ENCODE measurements at places on chromosomes 13 and 19.

DNA sequence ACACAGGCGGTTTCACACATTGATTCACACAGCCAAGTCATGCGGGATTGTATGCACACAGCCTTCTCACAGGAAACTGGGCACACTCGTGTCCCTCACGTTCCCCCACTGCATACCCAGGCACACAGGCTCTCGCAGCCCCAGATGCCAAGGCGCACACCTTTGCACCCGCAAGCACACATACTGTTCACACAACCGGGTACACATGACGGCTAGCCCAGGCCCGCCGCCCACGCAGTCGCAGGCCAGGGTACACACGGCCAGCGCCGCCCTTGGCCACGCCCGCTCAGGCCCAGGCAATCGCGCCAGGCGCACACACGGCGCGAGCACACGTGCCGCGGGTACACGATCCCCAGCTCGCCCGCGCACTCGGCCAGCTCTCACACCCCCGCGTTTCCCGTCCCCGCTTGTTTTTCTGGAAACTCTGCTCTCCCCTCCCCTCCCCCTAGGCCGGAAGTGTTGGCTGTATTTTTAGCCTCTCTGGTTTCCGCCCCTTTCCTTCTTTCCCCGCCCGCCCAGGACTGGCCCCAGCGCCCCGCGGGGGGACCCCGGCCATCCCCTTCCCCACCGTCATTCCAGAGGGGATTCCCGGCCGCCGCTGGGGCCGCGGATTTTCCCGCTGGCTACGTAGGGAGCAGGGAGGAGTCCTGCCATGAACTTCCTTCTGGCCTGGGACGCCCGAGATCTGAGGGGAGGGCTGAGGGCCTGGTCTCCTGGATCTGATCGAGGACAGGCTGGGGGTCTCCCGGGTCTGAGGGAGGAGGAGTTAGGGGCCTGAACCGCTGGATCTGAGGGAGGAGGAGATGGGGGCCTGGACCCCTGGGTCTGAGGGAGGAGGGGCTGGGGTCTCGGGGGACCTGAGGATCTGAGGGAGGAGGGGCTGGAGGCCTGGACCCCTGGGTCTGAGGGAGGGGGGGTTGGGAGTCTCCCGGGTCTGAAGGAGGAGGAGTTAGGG, 4.0 kb upstream of the ZFP36 start:
- peak; percentile 90 for DNase-seq

- DNase-seq, result no peak
Observed at GRCh38 chr13:40137400-40137799, 481.9 kb downstream of the COG6 start.

GRCh38 chr13:40968416-40969000, 50.6 kb downstream of the ELF1 start:
- DNase-seq, result no peak

DNA sequence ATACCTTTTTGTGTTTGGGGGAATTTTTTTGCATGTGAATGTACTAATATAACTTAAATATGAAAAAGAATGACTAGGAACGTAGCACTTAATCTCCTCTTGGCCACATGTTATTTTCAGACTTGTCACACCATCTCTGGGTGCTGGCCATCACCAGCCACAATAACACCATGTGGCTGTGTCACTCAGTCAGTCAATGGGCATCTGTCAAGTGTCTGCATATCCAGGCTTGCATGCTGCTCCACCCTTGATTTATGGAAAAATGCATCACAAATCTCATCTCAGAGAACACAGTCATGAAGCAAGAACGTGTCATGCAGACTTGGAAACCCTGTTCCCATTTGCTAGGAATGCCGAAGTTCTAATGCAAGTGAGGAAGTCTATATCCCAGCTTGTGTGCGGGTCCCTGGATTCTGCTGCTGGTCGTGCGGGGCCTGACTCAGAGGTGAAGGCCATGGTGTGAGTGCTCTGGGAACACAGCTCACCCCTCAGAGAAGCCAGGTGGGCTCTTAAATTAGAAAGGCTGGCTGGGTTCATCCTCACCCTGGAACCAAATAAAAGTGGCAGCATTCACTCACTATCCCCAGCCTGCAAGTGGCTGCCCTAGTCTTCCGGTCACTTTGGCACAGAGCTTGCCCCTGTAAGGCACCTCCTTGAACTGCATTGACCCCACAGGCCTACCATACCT, 53.6 kb upstream of the ARHGEF7 start:
- no peak for DNase-seq

- no peak for DNase-seq
Observed at GRCh38 chr13:30729801-30730200, 5.5 kb upstream of the ALOX5AP start.

DNA sequence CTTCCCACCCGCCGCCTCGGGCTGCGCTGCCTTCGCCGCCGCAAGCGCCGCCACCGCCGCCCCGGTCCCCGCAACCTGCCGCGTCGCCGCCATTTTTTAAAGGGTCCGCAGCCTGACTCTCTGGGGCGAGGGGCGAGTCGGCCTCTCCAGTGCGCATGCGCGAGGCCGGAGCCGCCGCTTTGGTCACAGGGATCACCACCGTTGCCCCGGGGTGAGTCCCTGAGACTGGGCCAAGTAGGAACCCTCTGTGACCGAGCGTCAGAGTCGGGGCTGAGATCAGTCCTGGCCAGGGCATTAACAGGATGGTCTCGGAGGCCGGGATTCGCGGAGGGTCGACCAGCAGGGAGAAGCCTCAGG, 42.6 kb downstream of the ZNF146 start:
- no peak for DNase-seq

GRCh38 chr19:14477418-14478112, 2.4 kb upstream of the PTGER1 start:
- no peak for DNase-seq

DNA sequence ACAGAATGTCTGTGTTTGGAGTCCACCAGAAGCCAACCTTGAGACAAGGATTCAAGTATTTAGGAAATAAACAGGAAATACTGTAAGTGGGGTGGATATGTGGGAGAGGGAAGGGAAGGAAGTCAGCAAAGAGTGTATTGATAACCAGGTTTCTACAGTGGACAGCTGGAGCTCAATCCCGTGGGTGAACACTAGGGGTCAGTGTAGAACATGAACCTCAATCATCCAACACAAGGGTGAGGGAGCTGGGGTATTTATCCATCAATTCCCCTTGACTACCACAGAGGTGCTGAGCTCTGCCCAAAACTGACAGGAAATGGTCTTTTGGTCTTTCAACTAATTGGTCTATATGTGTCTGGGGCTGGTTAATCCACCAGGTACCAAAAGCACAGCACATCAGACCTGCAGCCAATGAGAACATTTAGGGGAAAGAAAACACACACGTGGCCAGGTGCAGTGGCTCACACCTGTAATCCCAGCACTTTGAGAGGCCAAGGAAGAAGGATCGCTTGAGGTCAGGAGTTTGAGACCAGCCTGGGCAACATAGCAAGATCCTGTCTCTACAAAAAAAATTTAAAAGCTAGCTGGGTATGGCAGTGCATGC, 5.6 kb upstream of the SYDE1 start:
- DNase-seq, result peak; percentile 30

DNA sequence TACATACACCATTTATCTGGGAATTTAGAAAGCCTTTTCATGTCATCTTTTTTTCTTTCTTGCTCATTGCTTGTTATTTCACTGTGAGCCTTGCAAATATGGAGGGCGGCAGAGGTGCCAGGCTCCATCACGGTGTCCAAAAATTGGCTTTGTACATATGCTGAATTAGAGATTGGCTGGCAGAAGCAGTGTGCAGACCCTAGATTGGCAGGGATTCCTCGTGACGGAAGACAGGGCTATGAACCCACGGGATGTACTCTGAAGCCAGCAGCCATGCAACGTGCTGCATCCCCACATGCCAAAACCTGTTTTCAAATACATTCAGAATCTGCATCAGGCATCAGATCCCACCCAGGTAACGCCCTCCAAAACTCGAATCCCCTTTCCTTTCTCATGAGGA, 142.8 kb downstream of the ZIC5 start:
- no peak for DNase-seq

GRCh38 chr13:33257841-33258807, 27.4 kb downstream of the STARD13 start:
- no peak for DNase-seq

DNA sequence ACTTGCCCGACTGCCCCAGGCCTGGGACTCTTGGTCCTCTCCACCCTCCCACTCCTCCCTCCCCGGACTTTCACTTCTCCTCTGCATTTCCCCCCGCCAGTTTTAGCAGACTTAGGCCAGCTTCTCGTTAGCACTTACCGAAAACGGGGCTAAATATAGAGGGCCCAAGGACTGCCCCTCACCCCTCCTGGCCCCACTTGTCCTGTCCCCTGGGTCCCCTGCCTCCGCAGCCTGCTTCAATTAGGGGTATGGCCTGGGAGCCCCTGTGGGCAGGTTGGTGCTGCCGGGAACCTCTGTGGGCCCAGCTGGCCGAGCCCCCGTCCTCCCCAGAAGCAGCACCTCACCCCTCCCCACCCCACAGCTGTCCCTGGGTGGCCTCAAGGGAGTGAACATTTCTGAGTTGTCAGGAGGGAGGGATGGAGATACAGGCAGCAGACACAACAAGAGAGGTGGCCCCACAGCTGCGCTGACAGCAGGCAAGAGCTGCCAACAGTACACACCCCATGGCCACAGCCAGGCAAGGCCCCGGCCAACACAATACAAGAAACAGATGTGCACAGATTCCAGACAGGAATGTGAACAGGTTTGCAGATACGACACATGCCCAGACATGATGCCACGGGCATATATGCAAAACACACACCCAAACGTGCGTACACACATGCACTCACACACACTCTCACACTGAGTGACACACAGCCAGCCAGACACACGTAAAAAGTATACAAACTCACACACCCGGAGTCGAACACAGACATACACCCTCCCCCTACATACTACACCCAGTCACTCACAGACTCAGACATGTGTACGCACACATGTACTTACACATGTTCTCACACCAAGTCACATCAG, 2.6 kb downstream of the POU2F2 start:
- DNase-seq, result no peak

GRCh38 chr13:109985871-109986450, 199.6 kb upstream of the IRS2 start:
- no peak for DNase-seq

DNA sequence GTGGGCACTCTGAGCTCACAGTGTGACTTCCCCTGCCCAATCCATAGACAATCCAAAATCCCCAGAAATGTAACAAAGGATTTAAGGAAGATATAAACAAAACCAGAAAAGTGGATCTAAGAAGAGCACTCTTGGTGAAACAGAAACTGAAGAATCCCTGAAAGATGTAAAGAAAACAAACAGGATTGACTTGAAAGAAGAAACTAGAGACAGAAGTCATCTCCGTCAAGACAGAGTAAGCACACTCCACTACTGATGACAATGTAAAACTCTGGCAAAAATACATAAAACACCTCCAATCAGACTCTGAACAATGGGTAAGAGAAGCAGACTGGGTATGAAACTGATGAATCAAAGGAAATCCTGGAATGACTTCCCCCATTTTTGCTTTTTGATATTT, 13.5 kb downstream of the TUBGCP3 start:
- DNase-seq, result no peak

DNA sequence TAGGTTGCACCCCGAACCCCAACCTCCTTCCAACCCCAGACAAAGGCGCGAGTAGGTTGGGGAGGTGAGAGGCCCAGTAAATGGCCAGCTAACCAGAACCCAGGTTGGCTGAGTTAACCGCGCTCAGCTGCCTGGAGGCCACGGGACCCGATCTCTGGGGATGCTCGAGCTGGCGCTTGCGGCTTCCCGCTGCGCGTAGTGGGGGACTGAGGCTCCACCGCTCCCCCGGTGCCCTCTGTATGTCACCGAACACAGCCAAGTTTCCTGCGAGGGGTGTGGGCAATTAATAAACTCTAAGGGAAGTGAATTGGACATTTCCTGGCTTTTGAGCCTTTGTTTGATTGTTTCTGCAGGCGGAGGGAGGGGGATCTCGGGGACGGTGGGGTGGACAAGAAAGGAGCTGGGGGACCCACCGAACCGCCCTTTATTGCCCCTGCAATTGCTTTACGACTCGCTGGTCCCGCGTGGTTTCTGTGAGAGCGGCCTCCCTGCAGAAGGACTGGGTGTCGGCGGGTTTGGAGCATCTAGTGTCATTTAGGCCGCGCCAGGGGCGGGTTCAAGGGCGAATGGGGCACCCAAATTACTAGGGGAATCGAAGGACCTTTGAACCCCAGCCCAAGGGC, 3.5 kb upstream of the ZIC5 start:
- no peak for DNase-seq

GRCh38 chr19:4229179-4229931, at the start of gene EBI3:
TSS of gene EBI3 (plus strand) at chr19:4229523. CDS start at chr19:4229551, 28 bp downstream.
- peak; percentile 68 for DNase-seq

GRCh38 chr13:52029569-52029968, 5.1 kb downstream of the UTP14C start:
- DNase-seq, result no peak

GRCh38 chr19:7842661-7843294, 12.8 kb downstream of the EVI5L start:
- DNase-seq, result no peak

DNA sequence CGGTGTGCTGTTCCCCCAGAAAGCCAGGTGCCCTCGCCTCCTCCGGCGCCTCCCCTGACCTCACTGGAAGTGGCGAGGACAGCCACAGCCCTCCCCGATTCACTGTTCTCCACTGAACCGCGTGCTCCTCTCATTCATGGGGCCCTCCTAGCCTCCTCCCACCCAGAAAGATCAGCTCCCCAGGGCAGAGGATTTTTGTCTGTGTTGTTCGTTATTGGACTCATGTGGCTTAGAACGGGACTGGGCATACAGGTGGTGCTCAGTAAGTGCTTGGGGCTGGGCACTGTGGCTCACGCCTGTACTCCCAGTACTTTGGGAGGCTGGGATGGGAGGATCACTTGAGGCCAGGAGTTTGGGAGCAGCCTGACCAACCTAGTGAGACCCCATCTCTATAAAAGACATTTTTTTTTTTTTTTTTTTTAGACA, 3.8 kb downstream of the PRTN3 start:
- DNase-seq, result no peak

GRCh38 chr19:44749292-44749691, 784 bp downstream of the BCL3 start:
- no peak for DNase-seq

DNA sequence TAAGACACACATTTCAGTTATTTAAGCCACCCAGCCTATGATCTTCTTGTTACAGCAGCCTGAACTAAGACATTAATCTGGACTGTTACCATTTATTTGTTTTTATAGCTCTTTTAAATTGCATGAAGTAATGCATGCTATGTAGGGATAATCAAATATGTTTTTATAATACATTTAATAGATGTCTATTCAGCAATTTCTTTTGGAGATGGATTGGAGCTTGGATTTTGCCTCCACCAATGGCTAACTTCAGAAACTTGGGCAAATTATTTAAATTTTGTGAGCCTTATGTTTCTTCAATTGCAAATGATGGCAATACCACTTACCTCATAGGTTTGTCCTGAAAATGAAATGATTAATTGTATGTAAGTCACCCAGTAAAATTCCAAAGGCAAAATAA, 288.7 kb downstream of the GPC6 start:
- DNase-seq, result no peak
